Ureter (tissue), 1 donor: ENCODE measurements at places on chromosomes 11 and 22.
A peak's percentile ranks its signal among the peaks of the same experiment; 100 is the strongest.

DNA sequence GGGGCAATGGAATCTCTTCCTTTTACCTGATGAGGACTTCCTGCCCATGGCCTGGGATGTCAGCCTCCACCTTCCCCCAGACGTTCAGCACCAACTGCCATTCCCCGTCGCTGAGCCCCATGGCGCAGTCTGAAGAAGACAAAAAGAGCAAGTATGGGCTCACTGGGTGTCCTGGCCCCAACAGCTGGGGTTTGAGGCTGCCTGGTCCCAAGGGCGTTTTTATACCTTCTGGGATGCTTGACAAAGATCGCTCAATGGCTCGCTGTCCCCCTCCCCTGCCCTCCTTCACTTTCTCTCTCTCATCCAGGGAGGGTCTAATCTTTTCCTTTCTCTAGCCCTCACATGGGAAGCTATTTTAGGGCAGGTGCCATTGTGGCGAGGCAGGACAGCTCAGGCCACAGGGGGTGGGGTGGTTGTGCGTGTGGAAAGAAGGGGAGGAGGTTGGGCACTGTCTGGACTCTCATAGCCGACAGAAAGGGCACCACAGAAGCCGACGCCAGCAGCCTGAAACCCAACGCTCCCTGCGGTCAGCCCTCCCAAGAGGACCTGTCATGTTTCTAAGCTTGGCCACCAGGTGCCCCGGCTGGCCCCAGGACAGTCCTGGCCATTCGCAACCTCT is at the start of gene MB:
MB (minus strand) TSS at position 193 of the 619 bp plus-strand sequence; CDS start at position 121, 72 bp downstream.
- no peak for DNase-seq

DNA sequence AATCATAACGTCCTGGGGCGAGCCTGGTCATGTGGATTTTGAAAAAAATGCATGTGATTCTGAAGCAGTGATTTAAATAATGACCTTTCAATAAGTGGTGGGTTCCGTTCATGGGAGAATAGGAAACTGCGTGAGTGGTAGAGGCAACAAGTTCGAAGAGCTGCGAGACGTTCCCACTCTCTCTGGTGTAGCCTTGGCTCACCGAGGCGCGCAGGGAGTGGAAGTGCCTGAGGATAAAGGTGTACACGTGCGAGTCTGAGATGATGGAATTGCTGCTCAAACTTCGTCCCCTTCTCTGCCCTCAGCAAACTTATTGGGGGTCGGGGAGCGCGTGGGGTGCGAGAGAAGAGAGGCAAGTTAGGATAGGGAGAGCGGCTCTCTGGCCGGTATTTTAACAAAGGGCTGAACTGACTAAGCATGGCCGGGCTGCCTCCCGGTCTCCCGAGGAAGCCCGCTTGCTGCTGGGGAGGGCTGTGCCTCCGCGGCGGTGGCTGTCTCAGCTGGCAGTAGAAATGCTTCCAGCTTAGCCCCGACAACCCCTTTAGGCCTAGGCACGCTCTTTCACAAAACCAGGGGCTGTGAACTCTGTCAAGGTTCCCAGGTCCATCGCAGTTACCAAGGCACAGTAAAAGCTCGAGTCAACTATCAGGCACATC is 875 bp upstream of the STT3A start:
- peak; percentile 47 for DNase-seq

GRCh38 chr11:83818349-83818748 is 532.2 kb upstream of the CCDC90B start:
- DNase-seq, result no peak

DNA sequence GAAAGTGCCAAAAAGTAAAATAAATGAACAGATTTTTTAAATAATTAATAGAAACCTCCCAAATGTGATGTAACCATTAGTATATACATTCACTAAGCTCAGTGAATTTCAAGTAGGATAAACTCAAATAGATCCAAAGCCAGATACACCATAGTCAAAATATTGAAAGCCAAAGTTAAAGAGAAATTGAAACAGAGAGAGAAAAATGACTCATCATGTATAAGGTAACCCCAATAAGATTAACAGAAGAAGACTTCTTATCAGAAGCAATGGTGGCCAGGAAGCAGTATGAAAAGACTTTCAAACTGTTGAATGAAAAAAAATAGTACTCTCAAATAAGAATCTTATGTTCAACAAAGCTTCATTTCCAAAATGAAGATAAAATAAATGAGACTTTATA is 70.5 kb downstream of the LUZP2 start:
- DNase-seq, result no peak

DNA sequence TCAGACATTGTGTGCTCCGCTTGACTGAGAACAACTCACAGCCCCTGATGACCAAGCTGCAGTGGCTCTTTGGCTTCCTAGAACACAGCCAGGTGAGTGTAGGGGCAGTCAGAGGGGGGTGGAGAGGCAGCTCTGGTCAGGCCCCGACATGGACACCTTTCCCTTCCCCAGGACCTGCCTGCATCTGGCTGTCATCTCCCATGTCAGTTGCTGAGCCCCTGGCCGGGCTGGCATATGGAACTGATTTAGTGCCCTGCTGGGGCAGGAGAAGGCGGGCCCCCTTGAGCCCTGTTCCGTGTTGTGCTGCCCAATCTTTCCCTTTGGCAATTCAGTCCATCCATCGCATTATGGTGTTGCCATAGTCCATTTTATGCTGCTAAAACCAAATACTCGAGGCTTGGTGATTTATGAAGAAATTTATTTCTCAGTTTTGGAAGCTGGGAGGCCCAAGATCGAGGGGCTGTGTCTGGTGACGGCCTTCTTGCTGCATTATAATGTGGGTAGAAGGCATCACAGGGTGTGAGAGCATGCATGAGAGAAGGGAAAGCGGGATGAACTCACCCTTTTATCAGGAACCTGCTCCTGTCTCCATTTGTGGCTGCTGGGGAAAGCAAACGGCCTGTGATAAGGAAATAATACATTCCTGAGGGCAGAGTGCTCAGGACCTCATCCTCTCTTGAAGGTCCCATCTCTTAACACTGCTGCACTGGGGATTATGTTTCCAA is 19.0 kb downstream of the USP35 start:
- DNase-seq, result no peak

DNA sequence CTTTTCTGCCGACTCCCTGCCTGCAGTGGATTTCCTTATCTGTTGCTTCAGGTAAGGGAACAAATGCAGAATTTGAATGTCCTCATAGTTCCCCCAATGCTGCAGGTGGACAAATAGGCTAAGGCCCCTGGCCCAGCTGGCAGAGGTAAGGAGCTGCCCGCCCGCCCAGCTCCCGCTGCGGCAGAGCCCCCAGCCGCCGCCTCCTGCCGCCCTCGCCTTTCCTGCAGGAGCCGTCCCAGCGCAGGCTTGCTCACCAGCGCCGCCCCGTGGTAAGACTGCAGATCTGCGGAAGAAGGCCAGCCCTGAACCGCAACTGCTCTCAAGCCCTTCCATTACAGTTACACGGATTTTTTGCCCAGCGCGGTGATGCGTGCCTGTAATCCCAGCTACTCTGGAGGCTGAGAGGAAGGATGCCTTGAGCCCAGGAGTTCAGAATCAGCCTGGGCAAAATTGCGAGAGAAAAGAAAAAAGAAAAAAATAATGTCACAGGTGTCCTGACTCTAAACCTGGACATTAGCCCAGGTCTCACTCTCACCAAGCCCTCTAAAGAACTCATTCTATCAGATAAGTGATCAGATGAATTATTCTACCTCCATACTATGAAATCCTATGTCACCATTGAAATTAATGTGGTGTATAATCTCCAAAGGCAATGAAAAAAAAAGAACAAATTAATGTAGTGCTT is 51.2 kb upstream of the EMID1 start:
- DNase-seq, result peak; percentile 76

GRCh38 chr11:79439886-79440570 is 802 bp downstream of the TENM4 start:
- DNase-seq, result no peak

DNA sequence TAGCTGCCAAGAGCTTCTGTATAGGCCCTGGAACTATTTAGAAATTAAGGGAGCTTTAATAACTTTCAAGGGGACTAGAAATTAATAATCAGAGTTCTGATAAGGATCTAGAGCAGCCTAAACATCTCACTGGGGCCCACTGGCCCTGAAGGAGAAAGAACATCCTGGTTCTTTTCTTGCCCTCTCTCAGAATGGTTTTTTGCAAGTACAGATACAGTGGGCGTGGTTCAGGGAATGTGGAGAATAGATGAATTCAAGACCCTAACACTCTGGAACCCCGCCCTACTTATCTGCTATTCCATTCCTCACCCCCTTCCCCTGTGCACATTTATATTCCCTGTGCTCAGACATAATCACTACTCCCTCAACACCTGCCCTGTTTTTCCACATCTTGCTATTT is 90.2 kb downstream of the PARVA start:
- DNase-seq, result no peak

- DNase-seq, result peak; percentile 74
These were observed 26.2 kb upstream of the TPBGL start for GRCh38 chr11:75214411-75214821.

DNA sequence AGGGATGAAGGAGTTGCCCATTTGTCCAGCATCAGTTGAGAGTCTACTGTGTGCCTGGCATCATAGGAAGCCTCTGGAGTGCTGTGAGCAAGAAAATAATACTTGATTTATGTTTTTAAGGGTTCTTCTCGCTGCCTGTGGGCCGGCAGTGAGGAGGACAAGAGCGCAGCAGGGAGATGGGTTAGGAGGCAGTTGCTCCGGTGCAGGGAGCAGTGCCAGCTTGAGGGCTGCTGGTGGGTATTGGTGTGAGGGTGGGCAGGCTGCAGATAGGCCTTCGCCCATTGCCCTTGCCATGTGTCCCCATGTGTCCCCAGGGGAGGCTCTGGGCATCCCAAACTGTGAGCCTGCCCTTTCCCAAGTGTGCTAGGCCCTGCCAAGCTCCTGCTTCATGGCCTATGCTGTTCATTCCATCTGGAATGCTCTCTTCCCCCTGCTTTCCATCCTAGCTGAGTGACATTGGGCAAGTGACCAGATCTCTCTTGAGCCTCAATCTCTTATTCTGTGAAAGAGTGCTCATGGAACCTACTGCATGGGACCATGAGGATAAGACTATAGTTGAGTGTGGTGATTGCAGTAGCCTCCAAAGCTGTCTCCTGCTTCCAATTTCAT is 19.8 kb downstream of the BMAL1 start:
- no peak for DNase-seq

DNA sequence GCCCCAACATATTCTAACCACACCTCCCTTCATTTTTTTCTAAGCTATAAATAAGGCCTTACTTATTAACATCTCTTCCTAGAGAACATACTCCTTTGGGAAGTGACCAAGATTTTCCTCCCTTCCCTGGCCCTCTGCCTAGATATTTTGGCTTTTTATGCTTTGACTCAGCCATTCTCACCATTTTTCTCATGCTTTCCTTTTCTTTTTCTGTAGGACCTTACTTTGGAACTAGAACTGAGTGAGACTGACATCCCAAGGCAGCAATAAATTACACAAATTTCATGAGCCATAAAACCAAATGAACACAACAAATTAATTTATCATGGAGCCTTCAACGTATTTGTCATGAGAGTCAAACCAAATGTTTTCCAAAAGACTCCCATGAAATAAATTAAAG is 142.7 kb upstream of the CTSC start:
- no peak for DNase-seq

DNA sequence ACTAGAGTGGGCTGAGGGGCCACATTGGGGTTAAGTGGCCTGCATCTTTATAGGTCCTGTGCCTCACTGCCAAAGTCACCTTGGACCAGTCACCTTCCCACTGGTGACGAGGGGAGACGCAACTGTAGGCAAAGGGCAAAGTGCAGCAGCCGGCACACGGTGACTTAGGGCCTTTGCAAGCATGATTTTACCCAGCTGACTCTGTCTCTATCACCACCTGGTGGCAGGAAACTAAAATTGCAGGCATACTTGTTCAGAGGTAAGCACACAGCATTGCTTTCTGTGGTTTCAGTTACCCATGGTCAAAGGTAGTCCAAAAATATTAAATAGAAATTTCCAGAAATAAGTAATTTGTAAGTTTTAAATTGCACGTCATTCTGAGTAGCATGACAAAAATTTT is 1164.4 kb downstream of the BRD1 start:
- DNase-seq, result no peak

GRCh38 chr11:65032216-65032615 is 5.0 kb downstream of the SNX15 start:
- no peak for DNase-seq

DNA sequence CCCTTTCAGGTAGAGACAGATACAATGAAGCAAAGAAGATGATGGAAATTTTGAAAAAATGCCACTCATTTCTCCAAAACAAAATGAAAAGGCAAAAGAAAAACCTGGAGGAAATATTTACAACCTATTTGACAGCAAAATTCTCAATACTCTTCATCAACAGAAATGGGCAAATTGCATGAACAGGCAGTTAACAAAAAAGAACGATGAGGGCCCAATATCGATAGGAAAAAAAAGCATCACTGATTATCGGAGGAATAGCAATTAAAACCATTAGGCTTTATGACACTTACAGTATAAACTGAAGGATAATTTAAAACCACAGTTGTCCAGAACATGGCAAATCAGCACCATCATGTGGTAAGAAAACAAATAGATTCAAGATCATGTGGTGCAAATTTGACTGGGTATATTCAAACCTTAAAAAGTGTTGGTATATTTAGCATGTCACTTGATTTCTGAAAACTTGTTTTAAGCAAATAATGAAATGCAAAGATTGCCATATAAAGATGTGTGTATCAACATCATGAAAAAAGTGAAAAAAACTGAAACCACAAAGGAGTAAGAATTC is 222.9 kb downstream of the BRD1 start:
- DNase-seq, result no peak

DNA sequence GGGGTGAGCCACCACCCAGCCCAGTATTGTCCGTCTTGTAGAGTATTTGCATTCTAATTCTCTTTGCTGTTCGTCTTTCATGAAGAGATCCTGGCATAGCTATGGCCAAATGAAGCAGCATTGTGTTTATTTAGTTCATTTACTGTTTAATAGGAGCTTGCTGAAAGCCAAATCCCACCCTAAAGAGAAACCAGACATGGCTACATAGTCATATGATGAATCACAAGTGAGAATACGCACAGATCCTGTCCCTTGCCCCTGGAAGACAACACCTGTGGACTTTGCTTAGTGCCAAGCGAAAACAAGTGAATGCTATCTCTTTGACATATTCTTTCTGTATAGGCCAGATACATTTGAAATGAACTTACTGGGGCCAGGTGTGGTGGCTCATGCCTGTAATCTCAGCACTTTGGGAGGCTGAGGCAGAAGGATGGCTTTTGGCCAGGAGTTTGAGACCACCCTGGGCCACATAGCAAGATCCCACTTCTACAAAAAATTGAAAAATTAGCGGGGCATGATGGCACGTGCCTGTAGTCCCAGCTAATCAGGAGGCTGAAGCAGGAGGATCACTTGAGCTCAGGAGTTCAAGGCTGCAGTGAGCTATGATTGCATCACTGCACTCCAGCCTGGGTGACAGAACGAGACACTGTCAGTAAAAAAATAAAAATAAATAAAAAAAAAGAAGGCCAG is 5.1 kb upstream of the ARFGAP3 start:
- DNase-seq, result no peak

GRCh38 chr11:26483108-26483507 is 89.0 kb downstream of the MUC15 start:
- no peak for DNase-seq

- no peak for DNase-seq
These were observed 15.0 kb downstream of the APOBEC3F start for GRCh38 chr22:39055658-39056057.

DNA sequence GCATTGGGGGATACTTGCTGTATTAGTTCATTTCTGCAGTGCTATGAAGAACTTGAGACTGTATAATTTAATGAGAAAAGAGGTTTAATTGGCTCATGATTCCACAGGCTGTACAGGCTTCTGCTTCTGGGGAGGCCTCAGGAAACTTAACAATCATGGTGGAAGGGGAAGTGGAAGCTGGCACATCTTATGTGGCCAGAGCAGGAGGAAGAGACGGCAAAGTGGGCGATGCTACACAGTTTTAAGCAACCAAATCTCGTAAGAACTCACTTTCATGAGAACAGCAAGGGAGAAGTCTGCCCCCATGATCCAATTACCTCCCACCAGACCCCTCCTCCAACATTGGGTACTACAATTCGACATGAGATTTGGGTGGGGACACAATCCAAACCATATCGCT is 55.1 kb downstream of the TMPRSS5 start:
- DNase-seq, result no peak
